ENCODE measurements at places on chromosomes 2 and 18.

- peak; percentile 44 for DNase-seq
Measured at GRCh38 chr2:113370478-113371091, 66.9 kb upstream of the ZNG1B start.

GRCh38 chr18:7953095-7953958 is 386.2 kb downstream of the PTPRM start:
- no peak for DNase-seq

GRCh38 chr2:69013840-69014821 is 1.2 kb downstream of the ANTXR1 start:
- DNase-seq = no peak

GRCh38 chr2:14336759-14337382 is 295.6 kb upstream of the LRATD1 start:
- DNase-seq = no peak

DNA sequence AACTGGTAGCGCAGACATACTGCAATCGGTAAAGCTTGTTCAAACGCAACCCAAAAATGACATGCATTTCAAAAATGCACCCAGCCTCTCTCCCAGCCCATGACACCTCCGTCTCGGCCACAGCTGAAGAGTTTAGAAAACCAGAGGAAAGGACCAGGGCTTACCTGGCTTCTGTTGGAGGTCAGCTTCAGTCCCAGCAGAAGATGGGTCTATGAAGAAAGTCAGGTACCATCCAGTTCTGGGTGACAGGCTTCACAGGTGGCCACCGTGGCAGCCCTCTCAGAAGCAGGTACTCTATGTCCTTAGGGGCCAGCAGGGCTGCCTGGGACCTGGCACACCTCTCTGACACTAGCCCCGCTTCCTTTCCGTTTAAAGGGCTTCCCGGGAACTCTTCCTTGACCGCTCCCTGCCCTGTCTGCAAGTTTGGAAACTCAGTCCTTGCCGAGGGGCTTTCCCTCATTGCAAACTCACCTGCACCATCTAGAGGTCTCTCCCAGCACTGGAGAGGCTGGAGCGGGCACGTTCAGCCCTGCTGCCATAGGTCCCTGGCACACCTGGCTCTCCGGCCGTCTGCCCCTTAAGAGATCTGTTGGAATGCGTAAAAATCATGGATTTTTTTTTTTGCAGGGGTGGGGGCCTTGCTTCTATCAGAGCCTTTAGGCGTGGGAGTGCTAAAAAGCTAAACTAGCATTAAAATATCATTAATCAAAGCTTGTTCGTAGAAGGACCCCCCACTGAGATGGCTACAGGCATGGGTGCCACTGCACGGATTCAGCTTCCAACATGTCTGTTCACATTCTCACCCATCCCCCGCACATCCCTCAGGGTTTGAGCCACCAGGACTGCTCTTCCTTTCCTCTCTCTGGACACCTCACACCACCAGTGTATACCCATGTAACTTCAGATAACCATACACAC is at the start of gene EDAR:
TSS of gene EDAR (minus strand) at position 425 of the 918 bp plus-strand sequence. CDS start 58,206 bp downstream, outside the sequence.
- no peak for DNase-seq

- DNase-seq = peak; percentile 65
Measured at GRCh38 chr2:225735844-225736243, 336.3 kb downstream of the NYAP2 start.

GRCh38 chr2:30300456-30301221 is 69.3 kb downstream of the LBH start:
- no peak for DNase-seq

GRCh38 chr2:29520001-29520400 is 401.4 kb downstream of the ALK start:
- no peak for DNase-seq

DNA sequence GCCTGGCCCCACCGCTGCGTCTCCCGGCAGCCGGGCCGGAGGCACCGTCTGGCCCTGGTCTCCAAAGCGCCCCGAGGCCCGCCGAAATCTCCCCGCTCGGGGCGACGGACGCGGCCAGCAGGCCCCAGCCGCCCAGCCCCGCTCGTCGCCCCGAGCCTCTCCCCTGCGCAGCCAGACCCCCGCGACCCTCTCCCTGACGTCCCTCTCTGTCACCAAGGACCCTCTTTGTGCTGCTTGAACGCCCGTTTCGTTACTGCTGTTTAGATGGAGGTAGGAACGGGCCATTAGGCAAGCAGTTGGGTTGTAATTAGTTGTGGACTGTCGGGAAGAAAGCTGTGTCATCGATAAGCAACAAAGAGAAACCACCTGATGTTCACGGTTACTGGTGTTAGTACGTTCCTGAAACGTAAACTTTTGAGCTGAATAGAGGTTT is 686 bp downstream of the UBXN4 start:
- DNase-seq = peak; percentile 24

- DNase-seq = no peak
Measured at GRCh38 chr2:209619782-209620181, 151.8 kb upstream of the UNC80 start.

DNA sequence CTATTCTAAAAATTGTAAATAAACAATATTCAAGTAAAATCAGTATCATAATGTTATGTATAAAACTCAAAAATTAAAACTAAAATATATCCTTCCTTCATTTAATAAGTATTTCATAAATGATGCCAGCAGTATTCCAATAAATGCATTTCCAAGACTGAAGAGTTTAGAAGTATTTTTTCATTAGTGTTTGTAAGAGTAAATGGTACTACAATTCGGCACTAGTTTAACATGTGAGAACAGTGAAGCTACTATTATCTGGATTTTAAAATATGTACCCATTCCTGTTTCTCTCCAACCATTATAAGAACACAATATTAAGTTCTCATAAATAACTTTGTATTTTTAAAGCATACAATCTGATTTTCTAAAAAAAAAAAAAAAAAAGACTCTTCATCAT is 3.3 kb downstream of the BAZ2B start:
- no peak for DNase-seq

- DNase-seq = no peak
Measured at GRCh38 chr2:219576505-219577388, 4.6 kb downstream of the INHA start.

GRCh38 chr2:48148841-48149430 is 242.6 kb upstream of the FBXO11 start:
- no peak for DNase-seq

DNA sequence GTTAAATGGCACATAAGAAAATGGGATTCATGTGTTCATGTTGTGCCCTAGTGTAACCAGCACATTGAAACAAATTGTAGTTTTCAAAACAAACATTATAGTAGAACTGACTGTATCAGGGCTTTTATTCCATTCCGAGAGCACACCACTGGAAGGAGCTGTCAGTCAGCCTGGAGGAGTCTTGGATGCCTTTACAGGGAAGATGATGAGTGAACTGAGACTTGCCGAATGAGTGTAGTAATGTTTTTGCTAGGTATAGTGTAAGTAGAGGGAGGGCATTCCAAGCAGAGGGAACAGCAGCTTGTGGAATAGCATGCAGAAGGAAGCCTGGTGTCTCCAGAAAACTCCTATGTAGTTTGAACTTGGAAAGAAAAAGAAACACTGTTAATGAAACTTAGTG is 183.5 kb downstream of the MCFD2 start:
- DNase-seq = no peak

DNA sequence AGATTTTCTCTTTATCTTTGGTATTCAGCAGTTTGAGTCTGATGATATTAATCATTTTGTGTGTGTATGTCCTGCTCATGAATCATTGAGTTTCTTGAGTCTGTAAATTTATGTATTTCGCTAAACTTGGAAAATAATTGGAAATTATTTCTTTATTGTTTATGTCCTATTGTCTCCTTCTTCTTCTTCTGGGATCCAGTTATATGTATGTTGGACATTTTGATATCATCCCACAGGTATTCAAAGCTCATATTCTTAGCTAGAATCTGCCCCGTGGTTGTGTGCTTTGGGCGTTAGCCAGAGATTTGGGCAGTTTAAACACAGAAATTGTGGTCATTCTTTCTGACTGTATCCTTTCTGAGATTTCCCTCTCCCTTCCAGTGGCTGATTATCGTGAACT is 243.0 kb upstream of the SPRED2 start:
- no peak for DNase-seq

All from non-pigmented ciliary epithelial cell (primary cell).